Tibial nerve (tissue), 4 donors: ENCODE measurements at places on chromosomes 2 and 18.

- no peak for DNase-seq
These were observed 42.5 kb downstream of the KIAA2012 start for GRCh38 chr2:202115479-202115971.

GRCh38 chr2:21250673-21251072, 126.9 kb downstream of the TDRD15 start:
- DNase-seq: no peak

- DNase-seq: no peak
These were observed 384.9 kb upstream of the NXPH2 start for GRCh38 chr2:139165041-139165440.

GRCh38 chr18:3458952-3459853, 9.2 kb downstream of the TGIF1 start:
- no peak for DNase-seq

DNA sequence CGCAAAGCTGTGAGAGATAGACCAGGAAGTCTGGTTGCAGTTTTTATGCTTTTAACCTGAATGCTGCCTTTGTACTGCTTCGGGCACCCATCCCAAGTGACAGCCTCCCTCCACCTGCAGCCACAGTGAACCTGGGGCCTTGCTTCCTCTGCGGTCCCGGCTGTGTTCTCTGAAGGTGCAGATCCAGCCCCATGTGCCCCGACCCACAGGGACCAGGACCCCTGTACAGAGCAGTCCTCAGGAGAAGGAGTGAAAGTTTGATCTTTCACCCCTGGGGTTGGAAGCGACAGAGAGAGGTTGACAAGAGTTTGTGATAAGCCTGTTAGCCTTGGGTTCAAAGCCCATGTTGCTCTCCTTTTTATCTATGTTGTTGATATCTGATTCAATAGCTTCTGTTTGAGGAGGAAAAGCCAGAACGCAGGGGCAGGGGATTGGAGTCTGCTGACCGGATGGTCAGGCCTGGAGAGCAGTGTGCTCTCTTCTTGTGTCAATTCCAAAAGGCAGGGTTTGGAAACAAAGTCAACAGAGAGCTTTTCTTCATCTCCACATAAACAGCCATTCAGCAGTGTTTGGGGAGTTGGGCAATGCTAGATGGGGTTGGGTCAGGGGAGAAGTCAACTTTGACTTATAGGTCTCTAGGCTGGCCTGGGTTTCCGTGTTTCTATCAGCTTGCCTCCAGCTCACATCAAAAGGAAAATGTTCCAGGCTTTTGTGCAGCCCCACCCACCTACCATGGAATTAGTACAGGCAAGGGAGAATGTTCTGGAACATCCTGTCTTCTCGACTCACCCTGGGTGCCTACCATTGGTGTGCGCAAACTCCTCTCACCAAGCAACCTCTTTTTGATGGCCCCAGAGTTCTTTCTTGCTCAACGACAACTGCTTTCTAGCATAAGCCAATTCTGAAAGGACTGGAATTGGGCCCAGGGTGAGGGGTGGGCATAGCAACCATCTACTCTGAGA, 214.9 kb downstream of the ALPK2 start:
- no peak for DNase-seq

GRCh38 chr2:55771612-55772011, 78.0 kb upstream of the PNPT1 start:
- no peak for DNase-seq
